Activated CD4-positive, alpha-beta T cell treated with anti-CD3 and anti-CD28 coated beads, Interleukin-2, amount 50 U/mL, for 48 hours (primary cell): ENCODE measurements at places on chromosomes 7 and 10.

- DNase-seq, result no peak
Measured at GRCh38 chr10:49253340-49253906, 45.5 kb upstream of the C10orf71 start.

GRCh38 chr7:55520426-55521140 lies 51.7 kb downstream of the VOPP1 start:
- DNase-seq, result no peak

DNA sequence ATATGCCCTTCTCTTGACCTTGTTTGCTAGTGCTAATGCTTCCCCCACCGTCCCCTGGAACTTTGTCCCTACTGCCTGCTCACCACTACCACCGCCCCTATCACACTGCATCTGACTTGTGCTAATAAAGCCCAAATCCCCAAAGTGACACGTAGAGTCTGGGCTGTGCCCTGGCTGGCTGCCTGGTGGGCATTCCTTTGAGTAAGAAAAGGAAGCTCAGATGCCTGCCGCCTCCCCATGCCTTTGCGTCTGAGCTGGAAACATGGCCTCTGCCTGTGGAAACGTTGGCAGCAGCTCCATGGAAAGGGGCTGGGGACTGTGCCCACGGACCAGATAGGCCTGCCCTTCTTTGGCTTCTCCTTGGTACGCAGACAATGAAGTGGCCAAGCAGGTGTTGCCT lies 138.3 kb downstream of the CYP26A1 start:
- DNase-seq, result no peak

DNA sequence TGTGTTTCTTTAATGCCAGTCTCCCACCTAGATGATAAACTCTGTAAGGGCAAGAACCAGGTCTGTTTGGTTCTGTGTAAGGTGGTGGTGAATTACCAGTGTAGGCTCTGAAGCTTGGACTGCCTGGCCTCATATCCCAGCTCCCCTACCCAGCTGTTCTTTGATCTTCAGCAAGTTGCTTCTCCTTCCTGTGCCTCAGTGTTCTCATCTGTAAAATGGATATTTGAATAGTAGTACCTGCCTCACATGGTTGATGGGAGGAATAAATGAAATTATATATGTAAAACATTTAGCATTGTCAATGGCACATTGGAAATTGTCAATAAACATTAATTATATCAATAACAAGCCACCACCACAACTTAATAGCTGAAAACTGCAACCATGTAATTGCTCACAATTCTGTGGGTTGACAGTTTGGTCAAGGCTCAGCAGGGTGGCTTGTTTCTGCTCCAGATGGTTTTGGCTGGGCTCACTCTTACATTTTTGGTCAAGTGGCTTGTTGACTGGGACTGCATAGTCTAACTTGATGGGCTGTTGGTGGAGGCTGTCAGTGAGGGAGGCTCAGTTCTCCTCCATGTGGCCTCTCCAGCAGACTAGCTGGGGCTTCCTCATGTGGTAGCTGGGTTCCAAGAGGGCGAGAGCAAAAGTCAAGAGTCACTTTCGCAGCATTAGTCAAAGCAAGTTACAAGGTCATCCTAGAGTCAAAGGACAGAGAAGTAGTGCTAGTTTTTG lies 84.5 kb upstream of the DUSP5 start:
- DNase-seq, result peak; percentile 47
